Hematopoietic multipotent progenitor cell treated with erythropoietin and hydrocortisone succinate and interleukin-3 and kit ligand, for 8 days (in vitro differentiated cells): ENCODE measurements at places on chromosomes 5 and 9.

DNA sequence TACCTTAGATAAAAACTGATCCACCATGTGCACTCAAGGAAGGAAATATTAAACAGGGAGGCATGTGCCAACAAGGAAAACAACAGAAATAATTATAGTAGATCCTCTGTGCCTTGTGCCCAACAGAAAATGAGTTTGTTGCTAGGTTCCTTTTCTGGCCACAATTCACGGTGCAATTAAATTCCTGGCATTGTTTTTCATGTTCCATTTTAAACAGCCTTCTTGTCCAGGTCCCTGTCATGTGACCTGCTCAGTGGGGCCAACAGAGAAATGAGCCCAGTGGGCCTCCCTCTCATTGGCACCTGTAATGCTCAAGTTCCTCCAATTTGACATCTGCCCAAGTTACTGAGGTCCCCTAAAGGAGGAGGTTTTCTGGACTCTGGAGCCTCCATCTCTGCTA, 56.5 kb downstream of the SPOCK1 start:
- no peak for DNase-seq

DNA sequence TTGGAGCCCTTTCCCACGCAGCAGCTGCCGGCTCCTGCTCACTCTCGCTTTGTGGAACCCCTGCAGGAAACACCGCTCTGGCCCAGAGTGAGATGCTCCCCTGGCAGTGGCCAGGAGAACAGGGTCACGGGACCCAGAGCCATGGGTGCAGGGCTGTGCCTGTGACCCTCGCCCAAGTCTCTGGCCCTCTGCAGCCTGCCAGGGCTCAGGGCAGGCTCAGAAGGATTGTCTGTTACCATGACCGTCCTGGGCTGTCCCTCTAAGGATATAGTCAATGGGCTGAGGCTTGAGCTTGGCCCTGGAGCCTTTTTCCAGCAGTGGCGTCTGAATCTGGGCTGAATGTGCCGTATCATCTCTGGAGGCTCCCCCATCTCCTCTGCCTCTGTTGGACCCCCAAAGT, 28.7 kb upstream of the AIF1L start:
- DNase-seq, result no peak

GRCh38 chr9:38309324-38310195, 82.9 kb upstream of the ALDH1B1 start:
- no peak for DNase-seq

- peak; percentile 61 for DNase-seq
Measured at GRCh38 chr5:78467752-78468357, 107.4 kb downstream of the SCAMP1 start.

GRCh38 chr9:70502690-70503089, 88.2 kb upstream of the KLF9 start:
- no peak for DNase-seq

DNA sequence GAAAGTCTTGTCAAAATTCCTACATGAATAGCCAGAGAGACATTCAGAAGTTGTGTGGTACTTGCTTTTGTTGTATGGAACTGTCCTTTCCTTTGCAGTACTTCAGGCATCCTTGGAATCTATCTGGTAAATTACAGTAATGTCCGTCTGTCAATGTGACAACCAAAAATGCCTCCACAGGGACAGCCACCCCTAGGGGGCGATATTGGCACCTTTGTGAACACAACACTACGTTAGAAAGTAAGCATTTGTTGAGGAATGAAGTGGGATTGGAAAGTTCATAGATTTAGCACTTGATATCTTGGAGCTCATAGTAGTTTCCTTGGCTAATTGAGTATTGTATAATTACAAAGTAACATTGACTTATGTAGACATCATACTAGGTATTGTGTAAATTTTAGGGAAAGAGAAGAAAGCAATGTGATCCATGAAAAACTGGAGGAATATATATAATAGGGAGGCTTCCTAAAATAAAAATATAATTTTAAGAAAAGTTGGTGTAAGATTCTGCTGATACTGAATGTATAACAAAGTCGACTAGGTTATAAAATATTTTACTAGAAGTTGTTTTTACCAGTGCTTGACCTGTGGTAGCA, 32.7 kb downstream of the TMEFF1 start:
- DNase-seq, result peak; percentile 77

DNA sequence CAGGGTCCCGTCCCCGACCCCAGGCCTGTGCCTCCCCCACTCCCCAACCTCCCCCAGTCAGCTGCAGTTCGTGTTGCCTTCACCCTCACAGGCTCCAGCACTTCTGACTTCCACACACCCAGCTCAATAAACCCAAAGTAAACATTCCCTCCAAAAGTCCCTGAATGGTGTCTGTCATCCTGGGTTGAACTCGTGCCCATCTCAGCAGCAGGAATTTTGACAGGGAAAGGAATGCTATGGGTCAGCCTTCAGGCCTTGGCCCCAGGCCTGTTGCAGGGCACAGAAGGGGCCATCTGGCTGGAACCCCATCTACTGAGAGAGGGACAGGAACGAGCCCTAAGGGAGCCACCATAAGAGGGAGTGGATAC, 29.6 kb upstream of the CNOT6 start:
- DNase-seq, result no peak

GRCh38 chr5:103216137-103216536, 42.4 kb upstream of the MACIR start:
- no peak for DNase-seq

DNA sequence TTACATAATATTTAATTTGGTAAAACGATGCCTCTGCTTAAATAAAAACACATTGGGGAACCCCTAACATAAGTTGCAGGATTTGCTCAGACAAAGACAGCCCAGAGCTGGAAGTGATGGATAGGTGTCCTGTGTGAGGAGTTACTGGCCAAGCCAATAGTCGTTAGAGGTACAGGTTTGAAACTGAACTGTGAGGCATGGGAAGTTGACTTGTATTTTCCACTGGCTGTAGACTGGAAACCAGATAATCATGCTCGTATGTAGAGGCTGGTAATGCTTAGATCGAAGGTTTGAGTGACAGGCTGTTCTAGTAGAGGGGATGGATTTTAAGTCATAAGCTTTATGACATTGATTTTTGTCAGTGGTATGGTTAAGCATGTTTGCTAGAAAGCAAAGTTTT, 24.8 kb downstream of the TEK start:
- no peak for DNase-seq

- no peak for DNase-seq
Measured at GRCh38 chr9:110214586-110215355, 6.8 kb upstream of the C9orf152 start.

DNA sequence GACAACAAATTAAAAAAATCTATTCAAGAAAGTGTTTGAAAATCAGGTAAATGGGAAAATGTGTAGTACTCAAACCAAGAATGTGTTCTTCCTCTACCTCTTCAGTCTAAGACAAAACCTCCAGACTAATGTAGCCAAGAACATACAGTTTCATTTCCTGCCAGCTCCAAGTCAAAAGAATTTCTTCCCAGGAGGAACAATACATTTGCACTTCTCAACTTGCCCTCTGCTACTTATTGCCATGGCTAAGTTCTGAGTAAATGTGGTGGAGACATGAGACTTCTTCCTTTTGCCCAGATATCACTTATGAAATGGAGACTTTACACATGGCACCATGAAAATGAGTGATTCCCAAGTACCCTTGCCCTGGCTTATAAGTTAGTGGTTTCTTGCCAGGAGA, 2112.2 kb upstream of the C9orf72 start:
- no peak for DNase-seq

GRCh38 chr5:82858151-82859025, 218.8 kb downstream of the TMEM167A start:
- DNase-seq, result no peak

- no peak for DNase-seq
Measured at GRCh38 chr5:55636683-55637082, 75.4 kb downstream of the SLC38A9 start.

DNA sequence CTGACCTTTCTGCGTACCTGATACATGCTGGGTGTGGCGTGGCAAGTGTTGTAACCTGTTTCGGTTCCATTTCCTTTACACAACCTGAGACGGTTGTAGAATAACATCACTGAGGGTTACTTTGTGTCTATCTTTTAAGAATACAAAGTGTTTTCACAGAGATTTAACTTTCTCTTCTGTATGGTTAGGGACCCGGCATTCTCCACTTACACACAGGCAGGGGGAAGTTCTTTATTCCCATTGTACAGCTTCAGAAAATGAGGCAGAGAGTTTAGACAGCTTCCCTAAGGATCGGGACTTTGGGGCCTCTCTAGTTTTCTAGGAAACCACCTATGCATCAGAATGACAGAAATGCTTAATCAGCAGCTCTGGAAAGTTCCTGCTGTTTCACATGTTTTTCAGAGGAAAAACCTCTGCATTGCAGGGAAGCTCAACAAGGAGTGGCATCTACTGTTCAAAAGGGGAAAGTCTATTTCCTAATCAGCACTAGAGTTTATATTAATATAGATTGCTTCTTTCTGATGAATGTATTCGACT, 41.3 kb downstream of the CAST start:
- DNase-seq, result no peak

DNA sequence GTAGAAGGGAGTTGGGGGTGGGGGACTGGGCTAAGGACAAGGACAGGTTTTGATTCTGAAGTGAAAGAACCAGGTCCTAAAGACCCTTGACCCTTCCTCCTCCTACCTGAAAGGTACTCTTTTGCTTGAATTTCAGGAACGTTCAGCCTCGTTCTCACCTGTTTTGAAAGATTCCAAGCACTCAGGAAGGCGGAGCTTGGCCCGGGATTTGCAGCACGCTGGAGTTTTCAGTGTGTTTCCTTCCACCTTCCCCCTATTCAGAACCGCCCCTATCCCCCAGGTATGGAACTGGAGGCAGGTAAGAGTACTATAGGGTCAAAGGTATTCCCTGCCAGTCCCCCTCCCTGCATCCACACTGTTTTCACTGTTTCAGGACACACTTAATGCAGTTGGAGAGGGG, 7.1 kb downstream of the EGR1 start:
- DNase-seq, result no peak

GRCh38 chr5:149490599-149491485, 60.4 kb downstream of the CSNK1A1 start:
- DNase-seq, result no peak

DNA sequence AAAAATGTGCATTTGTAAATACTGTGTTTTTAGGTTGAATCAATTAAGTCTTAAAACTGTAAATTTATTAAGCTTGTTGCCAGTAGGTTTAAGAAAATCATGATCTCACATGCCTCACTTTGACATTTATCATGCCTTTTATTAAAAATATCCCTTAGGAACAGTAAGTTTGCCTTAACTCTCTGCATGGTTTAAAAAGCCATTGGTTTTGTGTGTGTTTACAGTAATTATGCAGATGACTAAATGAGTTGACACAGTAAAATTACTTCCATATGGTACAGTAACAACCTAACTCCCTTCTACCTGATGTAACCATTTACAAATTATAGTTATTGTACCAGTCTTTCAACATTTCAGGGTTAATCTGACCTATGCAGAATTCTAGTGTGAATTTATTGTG, 6.5 kb downstream of the RPS6 start:
- no peak for DNase-seq

DNA sequence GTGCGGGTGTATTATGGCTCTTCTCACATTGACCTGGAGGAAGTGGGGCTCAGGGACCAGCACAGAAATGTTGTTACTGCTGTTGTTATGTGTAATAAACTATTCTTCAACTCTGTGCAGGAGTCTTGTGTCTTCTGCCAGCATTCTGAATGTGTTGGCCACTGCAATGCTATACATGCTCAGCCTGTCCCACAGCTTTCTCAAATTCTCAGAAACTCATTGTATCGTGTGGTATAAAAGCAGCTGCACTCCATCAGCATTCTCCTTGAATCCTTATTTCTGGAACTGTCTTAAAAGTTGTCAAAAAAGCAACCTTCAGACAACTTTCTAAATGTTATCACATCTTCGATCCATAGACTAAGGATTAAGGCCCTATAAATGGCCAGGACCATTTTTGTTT, 72.0 kb downstream of the ZNF474 start:
- DNase-seq, result no peak

GRCh38 chr9:18143073-18143745, 330.7 kb upstream of the ADAMTSL1 start:
- no peak for DNase-seq

GRCh38 chr9:72557549-72557948, 36.1 kb downstream of the TMC1 start:
- no peak for DNase-seq

DNA sequence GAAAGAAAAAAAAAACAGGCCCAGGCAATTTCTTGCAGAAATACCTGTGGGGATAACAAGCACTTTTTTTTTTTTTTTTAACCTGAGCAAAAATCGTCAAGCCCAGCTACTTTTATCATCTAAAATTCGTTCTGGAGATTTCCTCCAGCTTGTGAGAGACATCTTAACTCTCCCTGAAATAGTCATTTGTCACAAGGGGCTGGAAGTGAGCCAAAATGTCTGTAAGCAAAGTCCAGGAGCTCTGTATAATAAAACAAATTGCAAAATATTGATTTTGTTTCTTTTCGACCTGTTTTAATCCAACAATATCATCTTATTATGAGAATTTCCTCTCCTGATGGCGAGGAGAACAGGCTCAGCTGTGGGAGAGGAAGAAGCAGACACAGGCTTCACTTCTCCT, 168.4 kb downstream of the TTLL11 start:
- peak; percentile 58 for DNase-seq

DNA sequence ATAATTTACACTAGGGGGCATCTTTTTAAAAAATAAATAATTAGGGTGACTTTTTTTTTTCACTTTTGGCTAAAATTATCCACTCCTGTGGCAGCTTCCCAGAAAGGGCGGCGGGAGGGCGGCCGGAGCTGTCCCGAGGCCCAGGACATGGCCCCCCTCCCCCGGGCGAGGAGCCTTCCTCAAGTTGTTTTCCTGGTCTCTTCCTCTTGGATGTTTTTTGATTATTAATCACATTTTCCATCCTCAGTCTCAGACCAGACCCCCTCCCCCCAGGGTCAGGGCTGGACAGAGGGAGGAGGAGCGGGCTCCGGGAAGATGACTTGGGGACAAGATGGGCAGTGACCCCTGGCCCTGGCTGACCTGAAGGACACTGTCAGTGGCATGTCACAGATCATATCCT, 4.7 kb upstream of the CNTFR start:
- DNase-seq, result no peak

DNA sequence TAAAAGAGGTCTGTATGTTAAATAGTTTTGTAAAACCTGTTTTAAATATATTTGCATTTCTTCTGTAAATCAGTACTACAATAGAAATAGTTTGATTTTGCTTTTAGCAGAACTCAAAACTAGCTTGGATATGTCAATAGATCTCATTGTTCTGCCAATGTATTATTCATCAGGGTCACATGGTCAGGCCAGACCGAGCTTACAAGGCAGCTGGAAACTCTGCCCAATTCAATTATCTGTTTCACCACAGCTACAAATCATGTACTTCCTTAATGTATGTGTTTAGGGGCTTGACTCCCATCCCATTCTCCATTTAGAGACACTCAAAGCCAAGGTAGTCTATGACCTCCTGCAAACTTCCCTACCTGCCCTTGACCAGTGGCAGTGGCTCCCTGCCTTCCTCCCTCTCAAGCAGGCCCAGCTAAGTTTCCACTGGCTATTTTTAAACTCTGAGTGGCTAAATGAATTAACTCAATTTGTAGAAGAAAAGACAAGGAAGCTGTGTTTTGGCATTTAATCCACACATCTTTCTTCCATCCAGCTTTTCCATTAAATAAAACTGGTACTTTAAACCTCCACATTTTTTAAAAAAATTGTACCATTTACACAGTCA, 46.4 kb upstream of the SELENOP start:
- no peak for DNase-seq

GRCh38 chr5:158068964-158069363, 210.0 kb upstream of the CLINT1 start:
- DNase-seq, result no peak

GRCh38 chr5:83102364-83102980, 25.1 kb downstream of the XRCC4 start:
- DNase-seq, result peak; percentile 70
